NCI-H446 treated with DMSO at 0.1 percent for 48 hours (cell line): ENCODE measurements at places on chromosomes 3 and 15.
A peak's percentile ranks its signal among the peaks of the same experiment; 100 is the strongest.

DNA sequence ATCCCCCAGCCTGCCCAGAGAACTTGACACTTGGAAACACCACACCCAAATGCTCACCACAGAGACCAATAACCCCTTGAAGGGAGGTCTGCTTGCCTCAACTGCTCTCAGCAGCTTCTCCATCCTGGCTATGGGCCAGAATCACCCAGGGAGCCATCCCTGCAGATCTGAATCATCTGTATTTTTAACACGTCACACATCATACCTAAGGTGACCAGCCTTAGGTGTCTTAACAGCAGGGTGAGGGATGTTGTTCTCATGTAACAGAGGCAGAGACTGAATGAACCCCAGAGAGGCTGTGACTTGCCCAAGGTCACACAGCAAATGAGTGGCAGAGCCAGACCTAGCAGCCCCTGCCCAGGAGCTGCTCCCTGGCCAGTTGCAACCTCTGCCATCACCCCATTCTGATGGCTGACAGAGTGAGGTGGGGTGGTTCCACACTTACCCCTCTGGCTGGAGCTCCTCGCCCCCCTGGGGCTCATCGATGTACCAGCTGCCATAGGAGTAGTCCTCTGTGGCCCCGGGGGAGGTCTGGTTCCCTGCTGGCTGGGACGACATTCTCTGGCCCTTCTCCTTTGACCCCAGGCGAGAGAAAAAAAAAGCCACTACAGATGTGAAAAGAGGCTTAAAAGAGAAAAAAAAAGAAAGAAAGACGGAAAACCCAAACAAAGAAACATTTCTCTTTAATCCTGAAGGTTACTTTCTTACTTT is 722 bp downstream of the STRA6 start:
- no peak for DNase-seq

DNA sequence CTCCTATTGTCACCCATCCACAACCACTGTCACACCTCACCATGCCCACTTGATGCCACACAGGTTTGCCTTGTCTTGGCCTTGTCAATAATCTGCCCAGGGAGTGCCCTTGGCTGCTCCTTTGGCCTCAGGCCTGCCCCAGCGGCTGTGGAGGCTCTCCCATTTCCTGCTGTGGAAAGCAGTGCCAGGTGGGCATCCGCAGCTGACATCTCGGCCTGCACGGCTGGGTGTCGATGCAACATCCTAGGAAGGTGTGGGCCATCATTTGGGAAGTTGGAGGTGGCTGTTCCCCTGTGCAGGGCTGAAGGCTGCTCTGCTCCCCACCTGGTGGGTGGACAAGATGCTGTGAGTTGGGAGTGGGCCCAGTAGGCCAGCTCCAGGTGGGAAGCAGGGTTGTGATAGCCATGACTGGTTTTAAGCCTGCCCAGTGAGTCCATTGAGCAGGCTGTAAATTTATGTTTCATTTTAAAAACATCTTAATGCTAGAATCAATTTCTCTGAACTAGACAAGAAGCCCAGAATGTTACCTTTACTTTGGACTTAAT is 12.5 kb downstream of the DNAH1 start:
- DNase-seq = no peak

DNA sequence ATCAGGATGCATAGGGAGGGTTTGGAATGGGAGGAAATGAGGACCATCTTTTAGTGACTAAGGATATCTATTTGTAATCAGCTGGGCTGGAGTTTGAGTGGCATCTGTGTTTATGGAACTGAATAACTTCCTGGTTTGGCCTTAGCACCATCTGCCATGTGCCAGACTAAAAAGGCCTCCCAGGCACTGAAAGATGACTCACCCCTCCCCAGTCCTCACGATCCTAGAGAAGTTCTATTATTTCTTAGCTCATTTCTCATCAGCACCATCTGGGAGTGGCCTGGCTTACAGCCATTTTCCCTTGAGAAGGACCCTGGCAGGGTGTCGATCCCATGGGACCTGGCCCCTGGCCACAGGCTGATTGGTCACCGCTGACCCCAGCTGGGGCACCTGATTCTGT is 23.9 kb upstream of the CTXND1 start:
- peak; percentile 83 for DNase-seq

GRCh38 chr3:58577269-58577821 is at the start of gene FAM107A:
TSS of gene FAM107A (minus strand) at chr3:58577391. CDS start at chr3:58569860, 7,531 bp downstream.
- no peak for DNase-seq

DNA sequence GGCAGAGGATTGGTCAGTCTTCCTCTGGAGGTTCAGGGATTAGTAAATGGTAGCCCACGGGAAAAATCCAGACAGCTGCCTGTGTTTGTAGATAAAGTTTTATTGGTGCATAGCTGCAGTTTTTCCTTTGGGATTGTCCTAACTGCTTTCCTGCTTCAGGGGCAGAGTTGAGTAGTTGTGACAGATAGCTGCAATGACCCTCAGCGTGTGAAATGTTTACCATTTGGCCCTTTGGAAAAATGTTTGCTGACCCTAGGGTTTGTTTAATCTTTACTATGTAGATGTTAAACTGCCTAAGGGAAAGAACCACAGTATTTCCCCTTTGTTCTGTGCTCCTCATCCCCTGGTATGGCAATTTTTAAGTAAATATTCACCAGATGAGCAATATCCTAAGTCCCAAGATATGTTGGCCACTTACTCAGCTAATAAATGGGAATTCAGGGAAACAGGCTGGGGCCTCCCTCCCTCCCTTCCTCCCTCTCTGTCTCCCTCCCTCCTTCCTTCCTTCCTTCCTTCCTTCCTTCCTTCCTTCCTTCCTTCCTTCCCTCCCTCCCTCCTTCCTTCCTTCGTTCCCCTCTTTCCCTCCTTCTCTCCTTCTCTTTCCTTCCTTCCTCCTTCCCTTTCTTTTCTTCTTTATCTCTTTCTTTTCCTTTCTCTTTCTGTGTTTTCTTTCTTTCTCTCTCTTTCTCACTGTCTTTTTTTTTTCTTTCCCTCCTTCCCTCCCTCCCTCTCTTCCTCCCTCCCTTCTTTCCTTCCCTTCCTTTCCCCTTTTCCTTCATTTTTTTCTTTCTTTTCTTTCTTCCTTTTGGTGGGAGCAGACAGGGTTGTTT is 234.6 kb upstream of the BHLHE40 start:
- no peak for DNase-seq

GRCh38 chr3:122907471-122907870 is 112.6 kb downstream of the SLC49A4 start:
- DNase-seq = no peak

DNA sequence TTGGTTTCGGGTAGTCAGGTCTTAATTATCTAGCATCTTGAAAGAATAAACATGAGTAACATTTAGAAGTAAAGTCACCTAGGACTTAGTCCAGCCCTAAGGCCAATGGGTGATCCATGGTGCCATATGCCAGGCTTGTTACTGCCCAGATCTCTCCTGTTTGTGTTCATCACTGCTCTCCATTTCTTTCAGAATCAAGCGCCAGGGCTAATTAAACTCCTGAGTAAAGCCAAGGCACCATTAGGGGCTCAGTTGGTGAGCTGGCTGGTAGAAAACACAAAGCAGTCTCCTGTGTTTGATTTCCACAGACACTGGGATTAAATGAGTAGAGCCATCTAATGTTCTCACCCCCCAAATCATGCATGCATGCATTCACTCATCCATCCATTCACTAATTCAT is 11.3 kb downstream of the CYP19A1 start:
- DNase-seq = peak; percentile 66

DNA sequence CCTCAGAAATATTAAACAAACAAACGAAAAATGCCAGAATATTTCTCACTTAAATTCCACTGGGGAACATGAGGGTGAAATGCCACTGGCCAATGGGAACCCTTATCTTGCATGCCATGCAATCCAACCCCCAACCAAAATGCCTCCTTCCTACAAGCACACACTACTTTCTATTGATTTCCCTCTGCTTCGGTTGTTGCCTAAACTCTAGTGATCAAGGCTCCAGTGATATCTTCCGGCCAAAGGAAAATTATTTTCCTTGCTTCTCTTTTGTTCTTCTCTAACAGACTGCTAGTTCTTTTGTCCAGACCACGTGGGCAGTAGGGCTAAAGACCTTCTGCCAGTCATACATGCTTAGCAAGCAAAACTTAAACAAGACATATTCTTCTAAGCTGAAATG is 115.7 kb downstream of the TMCC1 start:
- no peak for DNase-seq

DNA sequence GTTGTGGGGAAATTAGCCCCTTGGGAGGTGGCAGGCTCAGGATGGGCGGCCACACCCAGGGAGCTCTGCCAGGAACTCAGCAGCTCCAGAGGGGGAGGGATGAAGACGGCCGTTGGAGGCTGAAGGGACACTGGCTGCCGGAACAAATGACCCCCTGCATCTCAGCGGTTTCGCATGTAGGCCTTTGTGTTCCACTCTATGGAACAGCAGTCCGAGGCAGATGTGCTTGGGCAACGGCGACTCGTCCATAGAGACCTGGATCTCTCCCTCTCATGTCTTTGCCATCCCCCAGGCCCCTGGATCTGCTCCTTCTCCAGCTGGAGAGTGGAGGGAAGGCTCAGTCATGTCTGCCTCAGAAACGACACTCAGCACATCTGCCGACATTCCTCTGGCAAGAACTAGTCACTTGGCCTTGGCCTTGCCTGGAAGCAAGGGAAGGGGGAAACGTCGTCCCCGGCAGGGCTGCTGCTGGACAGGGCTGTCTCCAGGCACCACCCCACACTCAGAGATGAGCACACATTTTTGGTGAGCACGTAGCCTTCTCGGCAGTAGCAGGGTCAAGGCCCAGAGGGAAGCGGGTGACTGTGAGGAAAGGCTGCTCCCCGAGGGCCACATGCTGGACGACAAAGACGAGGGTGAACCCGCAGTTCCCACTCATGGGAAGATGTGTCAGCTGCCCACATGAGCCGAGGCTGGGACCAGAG is 83.8 kb downstream of the ASB7 start:
- no peak for DNase-seq

DNA sequence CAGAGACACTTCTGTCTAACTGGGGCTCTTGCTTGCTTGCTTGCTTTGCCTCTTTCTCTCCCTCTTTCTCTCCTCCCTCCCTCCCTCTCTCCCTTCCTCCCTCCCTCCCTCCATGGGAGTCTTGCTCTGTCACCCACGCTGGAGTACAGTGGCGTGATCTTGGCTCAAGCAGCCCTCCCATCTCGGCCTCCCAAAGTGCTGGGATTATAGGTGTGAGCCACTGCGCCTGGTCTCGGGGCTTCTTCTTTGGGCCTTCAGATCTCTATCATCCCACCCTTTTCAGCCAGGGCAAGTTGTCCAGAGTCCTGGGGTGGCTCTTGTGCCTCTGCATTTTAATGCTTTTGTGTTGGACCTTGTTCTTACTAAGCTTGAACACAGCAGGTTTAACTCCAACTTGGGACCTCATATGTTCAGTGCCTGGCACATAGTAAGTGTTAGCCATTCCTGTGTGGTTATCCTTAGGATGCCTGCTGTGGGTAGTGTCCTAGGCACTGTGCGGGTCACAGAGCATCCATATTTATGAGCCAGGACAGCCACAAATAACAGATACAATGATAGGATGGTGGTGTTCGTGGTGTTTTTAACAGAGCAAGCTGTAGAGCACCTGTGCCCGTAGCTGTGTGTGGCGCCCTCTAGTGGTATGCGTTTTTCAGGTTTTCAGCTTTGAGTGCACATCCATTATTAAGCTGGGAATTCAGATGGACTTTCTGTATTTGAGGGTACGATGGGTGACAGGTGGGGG is 75.1 kb downstream of the CCK start:
- no peak for DNase-seq

DNA sequence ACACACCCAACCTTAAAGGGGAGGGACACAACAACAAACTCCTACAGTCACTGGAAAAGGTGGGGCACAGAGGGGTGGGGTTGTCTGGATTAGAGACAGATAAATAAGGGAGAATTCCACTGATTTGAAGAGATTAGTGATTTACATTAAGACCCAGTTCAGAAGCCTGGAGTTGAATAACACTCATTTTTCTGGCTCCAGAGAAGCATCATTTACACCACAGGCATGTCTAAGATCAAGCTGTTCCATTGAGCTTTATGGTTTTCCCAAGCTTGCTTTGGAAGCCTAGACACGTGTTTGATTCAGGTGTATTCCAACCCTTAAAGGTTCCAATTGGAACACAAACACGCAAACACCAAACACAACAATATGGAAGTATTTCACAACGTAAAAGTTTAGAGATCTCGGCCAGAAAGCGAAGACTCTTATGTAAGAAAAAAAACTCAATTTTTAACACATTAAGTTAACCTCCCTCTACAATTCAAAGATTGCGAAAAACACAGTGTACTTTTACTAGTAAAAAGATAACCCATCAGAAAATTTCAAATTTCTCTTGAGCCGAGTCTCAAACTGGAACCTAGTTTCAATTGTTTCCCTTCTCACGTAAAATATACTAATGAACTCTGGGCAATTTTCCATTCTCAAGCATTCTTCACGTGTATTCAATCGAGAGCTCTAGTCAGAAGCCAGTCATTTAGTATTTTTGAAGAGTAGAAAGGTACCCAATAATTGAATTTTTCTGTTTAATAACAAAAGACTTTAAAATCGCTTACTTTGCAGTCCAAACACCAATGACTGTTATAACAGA is 2.1 kb downstream of the TRA2B start:
- DNase-seq = no peak
